ENCODE measurements at places on chromosomes 16 and 17.

- no peak for DNase-seq
These were observed 38.8 kb downstream of the SHISA6 start for GRCh38 chr17:11279776-11280344.

- DNase-seq: no peak
These were observed 19.4 kb upstream of the NFATC3 start for GRCh38 chr16:68065716-68066305.

DNA sequence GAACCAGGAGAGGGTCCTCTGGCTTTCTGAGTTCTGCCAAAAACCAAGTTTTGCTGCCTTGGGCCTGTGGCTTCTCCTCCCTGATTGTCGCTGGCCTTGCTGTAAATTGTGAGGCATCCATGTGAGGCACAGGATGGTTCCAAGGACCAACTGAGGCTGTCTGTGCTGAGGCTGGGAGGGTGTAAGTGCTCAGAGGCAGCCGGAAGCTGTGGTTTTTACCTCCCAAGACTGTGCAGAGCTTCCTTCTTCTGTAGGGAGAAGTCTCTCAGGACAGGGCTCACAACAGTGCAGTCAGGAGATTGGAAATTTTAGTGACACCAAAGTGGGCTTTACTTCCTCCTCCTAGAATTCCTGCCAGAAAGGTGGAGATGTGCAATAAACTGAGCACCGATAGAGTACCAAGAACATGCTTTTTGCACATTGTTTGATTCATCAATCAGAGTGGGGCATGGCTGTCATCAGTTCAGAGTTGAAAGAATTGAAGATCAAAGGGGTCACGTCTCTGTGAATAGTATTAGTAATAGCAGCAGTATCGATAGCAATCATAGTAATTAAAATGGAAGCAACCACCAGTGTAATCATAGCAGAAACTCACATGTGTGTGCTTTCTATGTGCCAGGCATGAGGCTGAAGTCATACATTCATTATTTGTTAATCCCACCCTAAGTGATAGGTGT lies 467.1 kb downstream of the WWOX start:
- no peak for DNase-seq

DNA sequence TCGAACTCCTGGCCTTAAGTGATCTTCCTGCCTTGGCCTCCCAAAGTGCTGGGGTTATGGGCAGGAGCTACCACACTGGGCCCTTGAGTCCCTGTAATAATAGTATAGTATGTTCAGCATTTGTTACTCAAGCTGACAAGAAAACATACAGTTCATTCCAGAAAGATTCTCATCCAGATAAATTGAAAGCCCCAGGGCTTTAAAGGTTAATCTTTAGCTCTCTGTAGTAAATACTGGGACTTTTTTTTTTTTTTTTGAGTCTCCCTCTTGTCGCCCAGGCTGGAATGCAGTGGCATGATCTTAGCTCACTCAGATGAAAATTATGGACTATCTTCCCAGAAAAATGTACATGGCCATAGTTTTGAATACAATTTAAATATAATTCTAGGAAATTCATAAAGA lies 11.0 kb downstream of the BRCA1 start:
- no peak for DNase-seq

DNA sequence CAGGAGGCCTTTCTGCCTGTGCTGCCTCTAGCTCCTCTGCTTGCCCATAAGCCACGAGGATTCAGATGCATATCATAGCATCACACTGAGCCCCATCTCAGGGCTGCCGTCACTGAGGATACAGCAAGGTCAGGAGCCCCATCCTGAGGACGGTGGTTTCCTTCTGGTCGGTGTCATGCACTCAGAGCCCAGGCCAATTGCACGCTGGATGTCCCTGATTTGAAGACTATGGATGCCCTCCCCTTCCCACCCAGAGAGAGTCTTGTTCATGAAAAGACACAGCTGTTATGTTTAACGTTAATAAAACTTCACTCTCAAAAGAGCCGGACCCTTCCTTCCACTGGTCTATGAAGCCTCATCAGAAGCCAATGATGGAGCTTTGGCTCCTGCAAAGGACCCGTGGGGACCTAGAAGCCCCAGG lies 19.9 kb downstream of the COTL1 start:
- no peak for DNase-seq

- DNase-seq: no peak
These were observed 129.6 kb downstream of the CMIP start for GRCh38 chr16:81574168-81574567.

DNA sequence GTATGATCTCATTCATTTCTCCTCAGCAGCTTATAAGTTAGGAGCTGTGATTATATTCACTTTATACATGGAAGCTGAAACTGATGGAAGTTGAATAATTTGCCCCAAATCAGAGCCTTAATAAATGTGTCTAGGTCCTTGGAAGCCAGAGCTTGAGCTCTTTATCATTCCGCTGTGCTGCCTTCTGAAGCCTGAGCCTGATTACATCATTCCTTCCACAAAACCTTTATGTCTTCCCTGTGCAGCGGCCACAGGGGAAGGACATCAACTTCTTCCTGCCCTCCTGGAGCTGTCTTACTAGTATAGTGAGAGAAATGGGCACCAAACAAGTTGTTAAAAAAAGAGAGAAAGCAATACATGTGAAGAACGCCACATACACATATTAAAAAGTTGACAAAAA lies 6.8 kb downstream of the TNRC6C start:
- DNase-seq: no peak

GRCh38 chr16:7408700-7409365 lies 76.2 kb downstream of the RBFOX1 start:
- DNase-seq: no peak

- no peak for DNase-seq
These were observed 25.0 kb downstream of the MRC2 start for GRCh38 chr17:62652251-62653001.

- DNase-seq: no peak
These were observed 5.9 kb upstream of the COL1A1 start for GRCh38 chr17:50207315-50207714.

DNA sequence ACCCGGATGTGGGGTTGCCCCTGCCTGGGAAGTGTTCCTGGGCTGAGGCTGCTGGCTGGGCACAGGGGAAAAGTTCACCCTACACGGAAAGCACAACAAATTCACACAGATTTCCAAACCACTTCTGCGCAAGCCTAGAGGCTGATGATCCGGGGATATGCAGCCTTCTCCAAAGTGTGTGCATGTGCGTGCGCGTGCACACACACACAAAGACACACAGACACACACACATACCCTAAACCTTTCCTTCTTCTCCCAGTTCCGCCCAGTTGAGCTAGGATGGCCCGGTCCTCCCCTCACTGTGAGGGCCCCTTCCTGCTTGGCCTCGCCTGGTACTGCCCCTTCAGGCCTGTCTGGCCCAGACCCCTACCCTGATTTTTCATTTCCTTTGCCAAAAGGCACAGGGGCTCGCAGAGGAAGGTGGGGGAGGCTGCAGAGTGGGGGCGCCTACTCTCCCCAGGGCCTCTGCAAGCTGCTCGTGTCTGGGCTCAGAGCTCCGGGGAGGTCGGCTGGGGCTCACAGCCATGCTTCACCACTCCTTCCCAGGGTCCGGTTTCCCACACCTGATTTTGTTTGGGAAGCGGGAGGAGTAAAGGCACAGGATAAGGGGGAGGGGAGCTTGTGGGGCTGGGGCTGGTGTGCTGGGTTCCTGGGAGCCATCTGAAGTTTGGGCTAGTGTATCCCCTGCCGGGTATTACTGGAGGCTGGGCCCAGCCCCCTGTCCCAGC lies 144.7 kb downstream of the ENGASE start:
- DNase-seq: no peak

- no peak for DNase-seq
These were observed 13.5 kb downstream of the NPRL3 start for GRCh38 chr16:125011-125410.

DNA sequence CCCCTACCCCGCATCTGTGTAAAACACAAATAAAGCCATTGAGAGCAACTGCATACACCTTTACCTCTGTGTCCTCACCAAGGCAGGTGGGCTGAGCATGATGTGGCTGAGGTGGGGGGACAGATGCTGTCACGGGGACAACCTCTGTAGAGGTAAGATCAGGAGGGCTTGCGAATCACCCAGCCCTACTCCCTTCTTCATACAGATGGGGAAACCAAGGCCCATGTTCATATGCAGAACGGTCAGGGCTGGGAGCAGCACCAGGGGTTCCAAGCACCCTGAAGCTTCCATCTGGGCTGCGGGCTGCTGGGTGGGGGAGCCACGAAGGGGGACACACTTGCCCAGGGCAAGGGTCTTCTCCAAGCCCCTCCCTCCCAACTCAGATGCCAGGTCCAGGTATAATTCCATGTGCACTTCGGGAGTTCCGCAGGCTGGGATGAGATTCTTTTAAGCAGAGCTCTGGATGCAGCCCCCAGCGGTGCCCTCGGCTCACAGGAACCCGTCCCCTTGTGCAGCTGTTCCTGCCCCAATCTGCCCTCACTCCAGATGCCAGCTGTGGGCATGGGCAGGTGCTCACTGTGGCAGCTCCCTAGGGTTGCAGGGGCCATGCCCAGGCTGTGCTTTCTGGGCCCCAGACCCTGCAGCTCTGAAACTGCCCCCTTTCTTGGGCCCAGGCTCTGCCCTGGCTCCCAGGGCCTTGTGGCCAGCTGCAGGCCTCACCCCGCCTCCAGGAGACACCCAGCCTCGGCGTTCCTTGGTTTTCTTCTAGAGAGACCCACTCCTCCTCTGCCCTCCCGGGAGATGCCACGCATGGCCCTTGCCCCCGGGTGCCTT lies 9.6 kb downstream of the CTRB1 start:
- DNase-seq: no peak

- no peak for DNase-seq
These were observed 61.7 kb upstream of the SMURF2 start for GRCh38 chr17:64723781-64724180.

DNA sequence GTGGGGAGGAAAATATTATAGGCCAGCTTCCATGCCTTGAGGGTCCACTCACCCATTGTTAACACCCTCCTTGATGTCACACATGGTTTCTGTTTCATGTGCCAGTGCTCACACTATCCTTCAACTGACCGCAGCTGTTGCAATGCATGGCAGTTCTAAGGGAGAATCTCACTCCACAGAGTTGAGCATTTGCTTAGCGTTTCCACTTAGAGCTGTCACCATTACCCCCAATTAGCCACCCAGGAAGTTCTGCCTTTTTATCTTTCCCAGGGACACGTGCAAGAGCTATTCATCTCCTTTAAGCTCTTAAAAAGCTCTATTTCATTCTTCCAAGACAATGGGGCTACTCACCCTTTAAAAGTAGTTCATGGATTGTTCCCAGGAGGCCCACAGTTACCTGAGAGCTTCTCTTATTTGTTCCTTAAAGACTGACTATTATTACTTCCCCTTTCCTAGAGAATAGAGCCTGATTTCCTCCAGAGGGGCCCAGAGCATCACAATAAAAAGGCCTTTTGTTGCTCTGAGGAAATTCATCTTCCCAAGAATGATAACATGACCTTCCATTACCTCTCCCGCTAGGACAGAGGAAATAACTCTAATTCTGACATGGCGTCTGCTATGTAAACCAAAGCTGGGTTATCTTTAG lies 126.8 kb downstream of the CACNG3 start:
- DNase-seq: no peak

DNA sequence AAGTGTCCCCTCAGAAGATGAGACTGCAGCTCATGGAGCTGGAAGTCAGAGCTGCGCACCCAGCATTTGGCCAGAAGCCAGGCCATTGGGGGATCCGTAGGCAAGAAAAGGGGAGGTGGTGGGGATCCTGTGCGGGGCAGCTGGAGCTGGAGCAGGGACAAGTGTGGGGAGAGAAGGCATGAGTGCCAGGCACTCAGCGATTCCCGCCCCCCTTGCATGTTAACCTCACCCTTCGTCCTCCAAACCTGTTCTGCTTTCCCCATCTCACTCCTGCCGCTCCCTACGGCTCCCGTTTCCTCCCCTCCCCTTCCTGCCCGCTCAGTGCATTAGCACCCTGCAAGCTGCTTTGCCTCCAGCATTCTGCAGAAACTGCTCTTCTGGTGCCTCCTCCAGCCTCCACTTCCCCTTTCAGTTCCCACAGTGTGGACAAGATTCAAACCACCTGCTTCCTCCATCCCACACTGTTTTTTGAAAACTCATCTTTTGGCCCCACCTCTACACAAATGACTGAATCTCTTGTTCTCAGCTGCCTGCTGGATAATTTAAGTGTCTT lies 5.6 kb downstream of the ALOX15 start:
- DNase-seq: no peak

- no peak for DNase-seq
These were observed 12.1 kb upstream of the ARHGAP17 start for GRCh38 chr16:25027281-25027680.

DNA sequence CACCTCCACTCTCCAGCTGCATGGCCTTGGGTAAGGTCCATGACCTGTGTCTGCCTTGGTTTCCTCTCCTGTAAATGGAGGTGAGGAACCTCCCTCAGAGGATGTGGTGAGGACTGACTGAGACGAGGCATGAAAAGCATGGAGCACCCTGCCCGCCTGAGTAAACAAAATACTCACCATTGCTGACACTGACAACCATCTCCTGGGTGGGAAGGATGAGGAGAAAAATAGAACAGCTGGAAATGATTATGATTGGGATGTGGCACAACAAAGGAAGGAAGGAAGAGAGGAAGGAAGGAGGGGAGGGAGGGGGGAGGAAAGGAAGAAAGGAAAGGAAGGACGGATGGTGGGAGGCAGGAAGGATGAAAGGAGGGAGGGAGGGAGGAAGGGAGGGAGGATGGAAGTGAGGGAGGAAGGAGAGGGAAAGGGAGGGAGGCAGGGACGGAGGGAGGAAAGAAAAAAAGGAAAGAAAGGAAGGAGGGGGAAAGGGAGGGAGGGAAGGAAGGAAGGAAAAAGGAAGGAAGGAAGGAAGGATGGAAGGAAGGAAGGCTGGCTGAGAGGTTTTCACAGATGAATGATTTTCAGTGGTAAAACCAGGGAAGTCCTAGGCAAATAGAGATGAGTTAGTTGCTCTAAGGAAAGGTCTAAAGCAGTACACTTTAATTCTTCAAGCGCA lies 276.5 kb upstream of the XYLT1 start:
- no peak for DNase-seq

GRCh38 chr17:19366637-19366972 lies 4.1 kb upstream of the B9D1 start:
- no peak for DNase-seq

DNA sequence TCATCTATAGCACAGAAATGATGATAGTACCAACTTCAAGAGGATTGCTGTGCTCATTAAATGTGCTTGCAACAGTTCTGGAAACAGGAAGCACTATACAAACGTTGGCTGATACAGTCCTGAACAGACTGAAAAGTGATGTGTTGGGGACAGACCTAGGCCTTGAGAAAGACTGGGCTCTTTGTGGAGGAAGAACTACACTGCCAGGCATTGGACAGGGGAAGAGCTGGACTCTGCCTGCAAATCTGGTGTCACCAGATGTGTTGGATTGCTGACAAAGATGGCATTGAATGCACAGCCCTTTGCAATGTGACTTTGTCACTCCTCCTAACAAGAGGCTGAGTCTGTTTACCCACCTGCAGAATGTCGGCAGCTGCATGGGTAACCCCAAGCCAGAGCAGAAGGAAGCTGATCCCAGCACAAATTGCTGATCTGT lies 12.4 kb upstream of the ST6GALNAC2 start:
- no peak for DNase-seq

GRCh38 chr17:21382560-21383495 lies 6.7 kb downstream of the KCNJ12 start:
- no peak for DNase-seq

- DNase-seq: no peak
These were observed 27.8 kb downstream of the MARCHF10 start for GRCh38 chr17:62780269-62780668.

Measured in epithelial cell of prostate (primary cell).